ENCODE measurements at places on chromosomes 16 and 17.

DNA sequence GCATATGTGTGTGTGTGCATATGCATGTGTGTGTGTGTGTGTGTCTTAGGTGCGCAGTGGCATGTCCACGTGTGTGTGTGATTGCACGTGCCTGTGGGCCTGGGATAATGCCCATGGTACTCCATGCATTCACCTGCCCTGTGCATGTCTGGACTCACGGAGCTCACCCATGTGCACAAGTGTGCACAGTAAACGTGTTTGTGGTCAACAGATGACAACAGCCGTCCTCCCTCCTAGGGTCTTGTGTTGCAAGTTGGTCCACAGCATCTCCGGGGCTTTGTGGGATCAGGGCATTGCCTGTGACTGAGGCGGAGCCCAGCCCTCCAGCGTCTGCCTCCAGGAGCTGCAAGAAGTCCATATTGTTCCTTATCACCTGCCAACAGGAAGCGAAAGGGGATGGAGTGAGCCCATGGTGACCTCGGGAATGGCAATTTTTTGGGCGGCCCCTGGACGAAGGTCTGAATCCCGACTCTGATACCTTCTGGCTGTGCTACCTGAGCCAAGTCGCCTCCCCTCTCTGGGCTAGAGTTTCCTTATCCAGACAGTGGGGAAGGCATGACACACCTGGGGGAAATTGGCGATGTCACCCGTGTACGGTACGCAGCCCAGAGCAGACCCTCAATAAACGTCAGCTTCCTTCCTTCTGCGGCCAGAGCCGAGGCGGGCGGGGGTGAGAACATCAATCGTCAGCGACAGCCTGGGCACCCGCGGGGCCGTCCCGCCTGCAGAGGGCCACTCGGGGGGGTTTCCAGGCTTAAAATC, 47.6 kb downstream of the IL21R start:
- peak; percentile 74 for DNase-seq

DNA sequence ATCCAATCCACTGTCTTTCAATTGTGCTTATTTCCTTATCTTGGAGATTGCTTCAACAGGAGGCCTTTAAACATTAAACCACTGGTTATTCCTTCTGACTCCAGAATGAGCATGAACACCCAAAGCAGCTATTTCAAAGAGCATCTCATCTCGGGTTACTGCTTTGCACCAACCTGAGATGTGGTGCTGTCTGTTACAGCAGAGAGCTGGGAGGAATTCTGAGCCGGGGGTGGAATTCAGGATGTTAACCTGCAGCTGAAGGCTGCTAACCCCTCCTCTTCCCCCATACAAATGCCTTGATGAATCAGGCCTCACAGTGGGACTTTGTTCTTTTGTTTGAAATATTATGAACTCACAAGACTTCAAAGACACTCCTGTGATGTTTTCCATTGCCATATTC, 113.1 kb downstream of the SHISA9 start:
- no peak for DNase-seq

GRCh38 chr16:58733248-58733670, 857 bp downstream of the GOT2 start:
- no peak for DNase-seq

DNA sequence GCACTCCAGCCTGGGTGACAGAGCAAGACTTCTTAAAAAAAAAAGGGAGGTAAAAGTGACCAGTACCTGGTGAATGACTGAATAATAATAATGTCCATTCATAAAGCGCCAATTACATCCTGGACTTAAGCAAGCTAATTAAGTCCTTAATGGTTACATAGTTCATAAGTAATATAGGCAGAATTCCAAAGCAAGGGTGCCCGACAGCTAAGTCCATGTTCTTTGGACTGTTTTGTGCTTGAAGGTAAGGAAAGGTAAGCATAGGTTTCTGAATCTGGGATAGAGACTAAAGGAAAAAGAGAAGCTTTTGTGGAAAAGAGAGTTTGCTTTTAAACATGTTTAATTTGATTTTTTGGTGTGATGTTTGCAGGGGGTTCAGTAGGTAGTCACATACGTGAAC, 9.8 kb downstream of the POLR2A start:
- DNase-seq: no peak

- no peak for DNase-seq
Observed at GRCh38 chr17:77460514-77461046, 319.8 kb downstream of the SEC14L1 start.
